Motor neuron (in vitro differentiated cells): ENCODE measurements at places on chromosomes 7 and 10. TPM values are rescaled to one million over a fixed set of nuclear protein-coding genes. Genes with fewer than 3 reads are reported as not detected.

EPDR1 gene
- total RNA-seq: 2.8 and 2.9 TPM in 2 replicates

FAM171A1 gene
- total RNA-seq: 21.5 and 23.3 TPM in 2 replicates

TMEM130 gene
- total RNA-seq: 0.20 and 0.22 TPM in 2 replicates

RGR gene
- total RNA-seq: 0.50 and 0.77 TPM in 2 replicates

KCND2 gene
- 2.3 and 3.5 TPM in 2 replicates for total RNA-seq

CPA2 gene
- total RNA-seq: 0.67 and 0.78 TPM in 2 replicates

LRCH4 gene
- 22.1 and 24.1 TPM in 2 replicates for total RNA-seq

MSS51 gene
- 1.3 and 1.4 TPM in 2 replicates for total RNA-seq

LIPJ gene
- 0.08 and 0.27 TPM in 2 replicates for total RNA-seq

GIMAP8 gene
- 0.21 TPM in 1 of 2 replicates, not detected in the other for total RNA-seq

PRKG1 gene
- total RNA-seq: 6.4 and 6.7 TPM in 2 replicates

TMEM139 gene
- total RNA-seq: 1.3 and 3.1 TPM in 2 replicates

DNA sequence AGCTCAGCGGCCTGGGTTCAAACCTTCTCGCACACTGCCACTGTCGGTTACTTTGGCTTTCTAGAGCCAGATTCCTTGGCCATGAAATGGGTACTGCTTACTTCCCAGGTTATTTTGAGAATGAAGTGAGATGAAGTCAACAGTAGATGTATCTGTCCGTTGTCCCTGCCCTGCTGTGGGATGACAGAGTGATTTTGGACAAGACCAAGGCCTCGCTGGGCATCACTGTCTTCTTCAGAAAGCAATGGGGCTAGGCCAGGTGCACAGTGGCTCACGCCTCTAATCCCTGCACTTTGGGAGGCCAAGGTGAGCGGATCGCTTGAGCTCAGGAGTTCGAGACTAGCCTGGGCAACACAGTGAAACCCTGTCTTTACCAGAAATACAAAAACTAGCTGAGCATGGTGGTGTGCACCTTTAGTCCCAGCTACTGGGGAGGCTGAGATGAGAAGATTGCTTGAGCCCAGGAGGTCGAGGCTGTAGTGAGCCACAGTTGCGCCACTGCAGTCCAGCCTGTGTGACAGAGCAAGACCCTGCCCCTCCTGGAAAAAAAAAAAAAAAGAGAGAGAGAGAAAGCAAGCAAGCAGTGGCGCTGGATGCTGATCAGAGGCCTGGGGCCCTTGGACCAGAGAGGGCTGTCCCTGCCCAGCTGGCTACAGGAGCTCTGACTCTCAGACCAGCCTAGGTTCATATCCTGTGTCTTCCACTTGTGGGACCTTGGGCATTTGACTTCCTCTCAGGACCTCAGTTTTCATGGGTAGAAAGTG lies 25.8 kb downstream of the ZMIZ1 start:
- ATAC-seq: no peak

GRCh38 chr10:70885481-70885880 lies 2.9 kb downstream of the PCBD1 start:
- ATAC-seq: no peak

GRCh38 chr7:500521-501420 lies 18.9 kb downstream of the PDGFA start:
- no peak for ATAC-seq

DNA sequence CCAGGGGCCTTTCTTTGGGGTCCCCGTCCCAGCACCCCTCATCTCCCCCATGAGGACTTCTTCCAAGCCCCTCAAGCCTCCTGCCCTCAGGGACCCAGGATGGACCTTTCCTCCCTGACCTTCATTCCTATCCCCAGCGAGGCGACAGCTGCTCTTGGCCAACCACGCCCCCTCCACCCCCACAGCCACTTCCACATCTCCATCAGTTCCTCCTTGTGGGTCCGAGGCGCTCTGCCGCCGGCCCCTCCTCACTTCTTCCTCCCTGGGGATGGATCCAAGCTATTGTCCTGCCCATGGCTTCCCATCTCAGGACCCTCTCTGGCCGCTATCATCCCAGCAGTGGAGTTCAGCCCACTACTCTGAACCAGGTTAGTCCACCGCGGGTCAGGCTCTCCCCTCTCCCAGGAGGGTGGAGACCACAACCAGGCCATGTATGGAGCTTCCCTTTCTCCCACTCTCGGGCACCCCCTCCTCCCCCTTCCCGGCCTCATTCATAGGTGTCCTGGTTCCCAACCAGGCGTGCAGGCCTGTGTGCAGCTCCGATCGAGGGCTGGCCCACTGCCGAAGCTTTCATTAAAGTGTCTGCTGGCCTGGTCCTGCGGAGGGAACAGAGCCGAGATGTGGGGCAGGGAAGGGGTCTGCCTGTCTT lies 1.7 kb upstream of the SH2B2 start:
- no peak for ATAC-seq

DNA sequence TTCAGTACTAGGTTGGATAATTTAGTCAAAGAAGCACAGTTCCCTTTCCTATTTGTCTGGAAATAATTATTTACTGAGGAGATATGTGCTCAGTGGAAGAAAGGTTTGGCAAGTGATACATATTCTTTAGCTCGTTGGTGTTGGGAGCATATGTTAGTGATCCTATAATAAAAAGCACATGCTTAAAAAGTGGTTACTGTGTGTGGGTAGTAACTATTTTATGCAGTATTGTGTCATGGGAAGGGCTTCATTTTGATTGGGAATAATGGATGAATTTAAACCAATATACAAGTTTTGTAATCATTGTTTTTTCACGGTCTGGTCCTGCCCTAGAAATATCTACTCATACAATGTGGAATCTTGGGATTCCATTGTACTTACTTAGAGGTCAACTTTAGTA lies 188.7 kb upstream of the PPP1R3A start:
- ATAC-seq: no peak

DNA sequence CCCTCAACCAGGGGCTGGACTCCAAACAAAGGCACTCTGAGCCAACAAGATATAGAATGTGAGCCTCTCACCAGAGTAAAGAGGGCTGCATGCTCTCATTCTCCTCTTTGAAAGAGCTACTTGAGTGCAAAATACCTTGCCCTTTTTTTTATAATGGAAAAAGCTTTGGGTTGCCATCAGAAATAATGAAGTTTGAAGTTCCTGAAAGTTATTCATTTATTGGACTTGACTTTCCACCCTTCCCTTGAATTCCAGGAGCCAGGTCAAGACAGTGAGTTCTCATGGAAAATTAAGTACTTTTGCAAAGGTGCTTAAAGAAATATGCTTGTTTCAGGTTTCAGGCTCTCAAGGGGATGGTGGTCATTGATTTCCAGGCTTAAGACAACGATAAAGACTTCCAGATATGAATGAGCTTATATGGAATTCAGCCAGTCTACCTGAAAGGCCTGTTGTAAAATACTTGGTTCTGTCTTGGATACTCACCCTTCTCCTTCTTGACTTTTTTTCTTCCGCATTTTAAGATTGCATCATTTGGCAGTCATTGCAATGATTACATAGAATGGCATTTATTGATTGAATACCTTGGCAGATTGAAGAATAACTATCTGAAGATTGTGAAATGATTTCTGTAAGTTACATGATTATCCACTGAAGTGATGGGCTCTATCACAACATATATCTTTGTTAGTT lies 696.4 kb downstream of the INHBA start:
- ATAC-seq: no peak

- ATAC-seq: no peak
Observed at GRCh38 chr10:95793401-95794045, 37.6 kb downstream of the ENTPD1 start.

- ATAC-seq: peak; percentile 41
Observed at GRCh38 chr10:92990615-92991014, 70.0 kb upstream of the CYP26C1 start.

GRCh38 chr10:79236433-79236765 lies 110.9 kb upstream of the PPIF start:
- ATAC-seq: no peak

- ATAC-seq: no peak
Observed at GRCh38 chr7:142506601-142507000, 242.7 kb upstream of the PRSS1 start.

GRCh38 chr10:117987244-117987909 lies 59.4 kb downstream of the RAB11FIP2 start:
- ATAC-seq: no peak

- ATAC-seq: peak; percentile 31
Observed at GRCh38 chr10:128160297-128160711, 34.1 kb upstream of the MKI67 start.

- ATAC-seq: no peak
Observed at GRCh38 chr10:120996456-120997034, 145.4 kb downstream of the WDR11 start.

- ATAC-seq: no peak
Observed at GRCh38 chr7:41277561-41277960, 425.3 kb downstream of the INHBA start.

DNA sequence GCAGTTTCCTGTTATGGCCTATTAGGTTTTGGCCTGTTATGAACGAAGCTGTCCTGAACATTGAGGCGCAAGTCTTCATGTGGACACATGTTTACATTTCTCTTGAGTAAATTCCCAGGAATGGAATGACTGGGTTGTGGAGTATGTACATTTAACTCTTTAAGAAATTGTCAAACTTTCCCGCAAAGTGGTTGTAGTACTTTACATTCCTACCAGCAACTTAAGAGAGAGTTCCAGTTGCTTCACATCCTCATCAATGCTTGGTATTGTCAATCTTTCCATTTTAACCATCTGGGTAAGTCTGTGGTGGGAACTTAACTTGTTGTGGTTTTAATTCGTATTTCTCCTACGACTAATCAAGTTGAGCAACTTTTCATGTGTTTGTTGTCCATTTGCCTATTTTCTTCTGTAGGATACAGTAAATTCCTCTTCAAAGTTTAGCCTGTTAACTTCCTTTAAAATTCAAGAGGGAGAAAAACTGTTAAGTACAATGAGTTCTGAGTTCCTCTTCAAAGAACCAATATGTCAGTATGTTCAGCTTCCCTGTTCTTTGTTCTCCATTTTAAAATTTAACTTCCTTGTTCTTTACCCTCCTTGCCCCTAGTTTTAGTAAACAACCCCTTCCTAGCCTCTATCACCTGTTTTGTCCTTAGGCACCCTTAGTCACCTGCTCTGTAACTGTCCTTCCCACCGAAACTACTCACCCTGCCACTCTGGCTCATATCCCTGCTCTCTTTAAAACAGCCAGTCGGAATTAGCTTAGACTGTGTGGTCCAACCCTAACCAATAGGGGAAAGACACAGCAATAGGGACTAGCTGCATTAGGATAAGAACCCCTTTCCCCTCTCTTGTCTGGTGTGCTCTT lies 74.0 kb downstream of the FAM241B start:
- no peak for ATAC-seq

DNA sequence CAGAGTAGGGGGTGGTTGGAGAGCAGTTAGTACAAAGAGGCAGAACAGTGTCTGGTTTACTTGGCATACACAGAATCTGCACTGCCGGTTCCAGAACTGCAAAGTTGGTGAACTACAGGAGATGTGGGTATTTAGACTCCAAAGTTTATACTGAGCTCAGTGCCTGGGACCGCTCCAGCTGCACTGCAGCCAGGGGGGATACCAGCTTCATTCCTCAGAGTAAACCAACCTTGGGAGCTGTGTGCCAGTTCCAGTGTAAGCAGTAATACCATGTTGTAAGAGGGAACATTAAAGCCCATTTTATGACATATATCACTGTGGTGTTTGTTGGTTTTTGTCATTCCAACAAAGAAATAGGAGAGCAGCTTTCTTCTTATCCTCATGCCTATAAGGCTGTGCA lies 23.4 kb downstream of the LOXL4 start:
- no peak for ATAC-seq

DNA sequence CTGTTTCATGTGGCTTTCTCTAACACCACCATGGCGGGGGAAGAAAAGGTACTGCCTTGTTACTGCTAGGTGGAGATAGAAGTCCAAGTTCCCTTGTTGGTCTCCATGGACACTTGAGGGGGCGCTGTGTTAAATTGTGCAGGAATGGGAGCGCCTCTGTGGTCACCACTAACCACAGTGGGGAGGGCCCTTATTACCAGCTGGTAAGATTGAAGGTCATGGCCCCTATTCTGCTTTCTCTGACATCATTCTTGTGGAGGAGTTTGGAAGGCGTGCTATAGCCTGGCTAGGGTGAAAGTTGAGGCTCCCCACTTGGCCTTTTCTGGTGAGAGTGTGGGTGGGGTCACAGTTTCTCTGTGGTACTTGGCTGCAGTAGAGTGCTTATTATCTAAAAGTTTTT lies 14.9 kb upstream of the MXI1 start:
- no peak for ATAC-seq

DNA sequence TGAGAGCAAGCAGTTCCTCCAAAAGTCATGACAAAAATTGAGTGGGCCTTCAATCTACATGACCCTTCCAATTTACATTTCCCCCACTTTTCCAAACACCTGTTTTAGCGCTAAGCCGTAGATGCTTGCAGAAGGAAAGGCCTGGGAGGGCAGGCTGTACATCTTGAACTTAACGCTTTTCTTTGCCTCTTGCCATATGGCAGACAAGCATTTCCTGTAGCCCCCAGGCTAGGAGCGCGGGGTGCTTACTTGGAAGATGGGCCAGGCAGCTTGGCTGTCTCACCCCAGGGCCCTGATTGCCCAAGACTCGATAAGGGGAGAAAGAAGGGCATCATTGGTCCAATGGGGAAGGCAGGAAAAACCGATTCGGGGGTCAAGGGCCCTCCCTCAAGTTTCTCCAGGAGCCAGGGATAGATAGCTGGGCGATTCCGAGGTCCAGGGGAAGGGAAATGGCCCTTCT lies 1.8 kb downstream of the HOXA10 start:
- ATAC-seq: no peak

DNA sequence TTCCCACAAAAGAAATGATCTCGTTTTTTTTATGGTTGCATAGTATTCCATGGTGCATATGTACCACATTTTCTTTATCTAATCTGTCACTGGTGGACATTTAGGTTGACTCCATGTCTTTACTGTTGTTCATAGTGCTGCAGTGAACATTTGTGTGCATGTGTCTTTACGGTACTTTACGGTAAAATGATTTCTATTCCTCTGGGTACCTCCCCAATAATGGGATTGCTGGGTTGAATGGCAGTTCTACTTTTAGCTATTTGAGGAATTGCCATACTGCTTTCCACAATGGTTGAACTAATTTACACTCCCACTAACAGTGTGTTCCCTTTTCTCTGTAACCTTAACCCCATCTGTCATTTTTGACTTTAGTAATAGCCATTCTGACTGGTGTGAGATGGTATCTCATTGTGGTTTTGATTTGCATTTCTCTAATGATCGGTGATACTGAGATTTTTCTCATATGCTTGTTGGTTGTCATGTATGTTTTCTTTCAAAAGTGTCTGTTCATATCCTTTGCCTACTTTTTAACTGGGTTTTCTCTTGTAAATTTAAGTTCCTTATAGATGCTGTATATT lies 37.2 kb downstream of the MKLN1 start:
- ATAC-seq: no peak

- ATAC-seq: no peak
Observed at GRCh38 chr7:107891636-107892366, 818 bp downstream of the DLD start.

DNA sequence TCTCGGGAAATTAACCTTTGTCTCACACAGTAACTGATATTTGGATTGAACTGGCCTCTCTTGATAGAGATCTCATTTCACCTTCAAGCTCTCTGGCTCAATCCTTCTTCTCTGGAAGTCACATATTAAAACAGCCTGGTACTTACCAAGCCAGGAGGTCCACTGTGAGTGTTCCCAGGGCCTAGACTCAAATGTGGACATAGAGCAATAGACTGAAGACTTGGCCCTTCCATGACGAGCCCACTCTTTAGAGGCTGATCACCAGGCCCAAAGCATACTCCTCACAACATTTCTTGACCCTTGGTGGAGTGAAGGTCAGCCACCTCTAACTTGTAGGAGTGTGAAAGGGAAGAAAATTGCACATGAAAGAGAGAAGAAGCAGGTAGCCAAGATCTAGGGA lies 38.5 kb downstream of the COL1A2 start:
- no peak for ATAC-seq

- no peak for ATAC-seq
Observed at GRCh38 chr7:93902777-93903423, 3.5 kb upstream of the GNGT1 start.

GRCh38 chr10:82867056-82867455 lies 992.1 kb downstream of the NRG3 start:
- ATAC-seq: no peak
